ENCODE measurements at places on chromosomes 3 and 15.

DNA sequence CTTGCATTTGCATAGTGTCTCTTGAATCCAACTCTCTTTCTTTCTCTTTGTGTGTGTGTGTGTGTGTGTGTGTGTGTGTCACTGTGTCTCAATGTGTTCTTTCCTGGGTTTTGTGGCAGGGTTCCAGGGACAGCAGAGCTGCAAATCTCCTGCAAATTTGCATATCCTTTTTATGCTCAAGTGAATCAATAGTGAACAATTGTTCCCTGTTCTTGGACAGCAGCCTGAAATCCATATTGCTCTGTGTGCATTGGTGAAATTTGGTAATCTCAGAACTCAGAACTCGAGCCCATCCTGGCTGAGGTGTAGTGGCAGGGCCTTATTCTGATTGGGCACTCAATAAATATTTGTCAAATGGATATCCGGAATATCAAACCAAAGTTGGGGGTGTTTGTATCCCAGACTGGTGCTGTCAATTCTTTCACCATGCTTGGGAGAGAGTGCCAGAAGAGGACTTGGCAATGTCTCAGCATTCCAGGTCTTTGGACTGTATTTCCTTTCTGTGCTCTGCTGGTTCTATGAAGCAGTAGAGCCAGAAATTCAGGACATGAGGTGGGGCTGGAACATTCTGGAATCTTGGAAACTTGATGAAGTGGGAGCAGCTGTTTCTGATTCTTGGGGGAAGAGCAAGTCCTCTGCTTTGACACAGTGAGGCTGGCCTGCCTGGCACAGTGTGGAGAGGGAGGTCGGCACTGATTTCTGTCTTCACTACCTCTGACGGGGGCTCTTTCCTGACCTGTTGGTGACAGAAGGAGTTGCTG lies 380.6 kb upstream of the C2CD4B start:
- DNase-seq = no peak

DNA sequence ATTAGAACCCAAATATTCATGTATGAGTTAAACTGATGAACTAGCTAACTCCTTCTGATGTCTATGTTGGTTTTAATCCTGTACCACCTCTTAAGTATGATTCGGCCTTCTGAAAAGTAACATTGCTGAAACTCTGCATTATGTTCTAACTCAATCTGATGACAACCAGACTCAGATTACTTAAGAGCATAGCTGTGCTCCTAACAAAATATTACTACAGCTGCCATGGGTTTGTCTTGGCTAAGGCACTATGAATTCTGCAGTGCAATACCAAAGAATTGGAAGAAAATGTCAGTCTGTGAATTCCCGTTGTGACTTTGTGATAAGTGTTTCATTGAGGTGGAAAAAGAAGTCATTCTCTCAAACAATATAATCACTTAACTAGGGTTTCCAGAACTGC lies 224.4 kb downstream of the ZMAT3 start:
- DNase-seq = no peak

GRCh38 chr15:47813748-47814384 lies 96.6 kb downstream of the SEMA6D start:
- DNase-seq = no peak

GRCh38 chr15:95609096-95609495 lies 721.4 kb upstream of the NR2F2 start:
- no peak for DNase-seq

GRCh38 chr15:56683908-56684307 lies 49.4 kb downstream of the ZNF280D start:
- DNase-seq = no peak
